ENCODE measurements at places on chromosomes 6 and 20. TPM values are rescaled to one million over a fixed set of nuclear protein-coding genes. Genes with fewer than 3 reads are reported as not detected.

DNA sequence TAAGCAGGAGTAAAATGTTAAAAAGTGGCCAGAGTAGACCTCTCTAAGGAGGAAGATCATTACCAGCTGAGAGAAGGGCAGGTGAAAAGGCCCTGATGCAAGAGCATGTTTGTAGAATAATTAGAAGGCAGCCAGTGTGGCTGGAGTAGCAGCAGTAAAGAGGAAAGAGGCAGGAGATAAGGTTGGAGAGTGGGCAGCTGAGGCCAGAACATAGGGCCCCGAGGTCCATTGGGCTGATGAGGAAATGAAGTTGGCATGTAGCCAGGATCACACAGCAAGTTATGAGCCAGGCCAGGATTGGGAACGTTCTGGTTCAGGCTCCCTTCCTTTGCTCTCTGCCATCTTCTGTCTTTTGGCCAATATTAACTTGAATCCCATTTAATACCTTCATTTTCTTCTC, 51.6 kb downstream of the RALY start:
- no peak for DNase-seq

GRCh38 chr6:28696682-28697081, 171.0 kb downstream of the GPX5 start:
- no peak for DNase-seq

DNA sequence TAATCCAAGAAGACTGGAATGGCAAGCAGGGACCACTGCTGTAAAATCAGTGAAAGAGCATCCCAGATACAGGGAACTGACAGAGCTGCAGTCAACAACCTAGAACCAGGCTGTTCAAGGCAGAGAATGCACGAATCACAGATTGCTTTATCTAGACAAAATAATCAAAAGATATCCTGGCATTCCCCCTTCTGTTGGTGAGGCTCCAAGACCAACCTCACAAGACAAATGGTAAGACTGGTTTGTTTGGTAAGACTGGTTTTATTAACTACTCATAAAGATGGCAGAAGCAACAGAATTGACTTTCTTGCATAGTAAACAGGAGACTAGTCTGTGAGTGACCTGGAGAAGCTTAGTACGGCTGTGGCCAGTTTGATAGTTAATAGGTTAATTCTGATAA, 88.8 kb upstream of the AHI1 start:
- DNase-seq: no peak

DNA sequence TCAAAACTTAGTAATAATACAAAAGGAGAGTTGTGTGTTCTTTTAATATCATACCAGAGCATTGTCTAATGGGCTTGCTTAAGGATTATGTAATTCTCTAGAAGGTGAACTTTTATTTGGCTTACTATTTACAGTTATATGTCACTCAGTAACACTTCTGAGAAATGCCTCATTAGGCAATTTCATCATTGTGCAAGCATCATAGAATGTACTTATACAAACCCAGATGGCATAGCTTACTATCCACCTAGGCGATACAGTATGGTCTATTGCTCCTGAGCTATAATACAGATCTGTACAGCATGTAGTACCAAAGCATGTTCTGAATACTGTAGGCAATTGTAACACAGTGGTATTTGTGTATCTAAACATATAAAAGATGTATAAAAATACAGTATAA, 340.1 kb downstream of the PHF3 start:
- DNase-seq: no peak

The GRIK2 gene
- polyA plus RNA-seq: 14.6 TPM

The GPRC6A gene
- 0.10 TPM for polyA plus RNA-seq
